Vagina (tissue), 2 donors: ENCODE measurements at places on chromosomes 4 and X.

DNA sequence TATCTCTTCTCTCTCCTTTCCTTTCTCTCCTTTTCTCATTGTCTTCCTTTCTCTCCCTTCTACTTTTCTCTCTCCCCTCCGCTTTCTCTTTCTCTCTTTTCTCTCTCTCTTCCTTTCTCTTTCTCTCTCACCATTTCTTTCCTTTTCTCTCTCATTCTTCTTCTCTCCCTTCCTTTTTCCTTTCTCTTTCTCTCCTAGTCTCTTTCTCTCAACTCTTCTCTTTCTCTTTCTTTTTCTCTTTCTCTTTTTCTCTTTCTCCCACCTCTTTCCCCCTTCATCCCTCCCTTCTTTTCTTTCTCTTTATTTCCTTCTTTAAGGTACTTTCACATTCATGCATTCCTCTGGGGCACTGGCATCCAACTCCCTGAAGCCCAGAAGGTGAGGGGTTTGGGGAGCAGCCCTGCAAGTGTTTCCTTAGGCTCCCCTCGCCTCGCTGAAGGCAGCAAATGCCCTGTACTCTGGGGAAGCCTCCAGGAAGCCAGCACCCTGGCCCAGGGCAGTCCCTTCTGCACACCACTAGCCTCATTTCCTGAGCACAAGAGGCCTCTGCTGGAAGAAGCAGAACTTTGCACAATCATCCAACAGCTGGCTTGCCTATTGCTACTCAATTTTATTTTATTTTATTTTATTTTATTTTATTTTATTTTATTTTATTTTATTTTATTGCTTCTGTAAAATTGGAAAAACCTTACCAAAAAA is 124.2 kb downstream of the NFKB1 start:
- no peak for DNase-seq

- no peak for DNase-seq
These were observed 95.5 kb downstream of the CXCL13 start for GRCh38 chr4:77701121-77701520.

GRCh38 chr4:166777760-166778159 is 456.5 kb downstream of the SPOCK3 start:
- DNase-seq, result no peak

DNA sequence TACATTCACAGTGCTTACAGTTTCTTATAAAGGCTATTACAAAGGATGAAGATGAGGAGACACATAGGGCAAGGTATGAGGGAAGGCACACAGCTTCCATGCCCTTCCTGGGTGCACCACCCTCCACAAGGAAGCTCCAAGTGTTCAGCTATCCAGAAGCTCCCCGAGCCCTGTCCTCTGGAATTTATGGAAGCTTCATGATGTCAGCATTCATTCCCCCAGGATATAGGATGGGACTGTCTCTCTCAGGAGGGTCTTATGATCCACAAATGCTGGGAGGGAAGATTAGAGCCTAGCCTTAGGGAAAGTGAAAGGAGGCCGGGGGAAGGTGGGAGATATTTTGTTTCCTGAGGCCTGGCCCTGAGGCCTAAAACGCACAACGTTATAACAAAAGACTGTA is 236.0 kb downstream of the ANK2 start:
- no peak for DNase-seq

- DNase-seq, result no peak
These were observed 612.1 kb upstream of the PITX2 start for GRCh38 chr4:111234939-111235338.
